B cell (primary cell): ENCODE measurements at places on chromosomes 12 and 14. TPM values are rescaled to one million over a fixed set of nuclear protein-coding genes. Genes with fewer than 3 reads are reported as not detected.

Gene MANSC4
- 0.25 TPM in 1 of 2 replicates, not detected in the other for polyA plus RNA-seq

Gene TAS2R43
- polyA plus RNA-seq, result 0.17 TPM in 1 of 2 replicates, not detected in the other

Gene BEGAIN
- 0.32 and 4.9 TPM in 2 replicates for polyA plus RNA-seq

Gene LRRC43
- not detected in 2 replicates for polyA plus RNA-seq

Gene CHGA
- polyA plus RNA-seq, result not detected in 2 replicates

Gene TMEM260
- polyA plus RNA-seq, result 14.2 and 21.4 TPM in 2 replicates

Gene KCNH3
- 0.49 and 1.2 TPM in 2 replicates for polyA plus RNA-seq

Gene OR6C3
- not detected in 2 replicates for polyA plus RNA-seq

DNA sequence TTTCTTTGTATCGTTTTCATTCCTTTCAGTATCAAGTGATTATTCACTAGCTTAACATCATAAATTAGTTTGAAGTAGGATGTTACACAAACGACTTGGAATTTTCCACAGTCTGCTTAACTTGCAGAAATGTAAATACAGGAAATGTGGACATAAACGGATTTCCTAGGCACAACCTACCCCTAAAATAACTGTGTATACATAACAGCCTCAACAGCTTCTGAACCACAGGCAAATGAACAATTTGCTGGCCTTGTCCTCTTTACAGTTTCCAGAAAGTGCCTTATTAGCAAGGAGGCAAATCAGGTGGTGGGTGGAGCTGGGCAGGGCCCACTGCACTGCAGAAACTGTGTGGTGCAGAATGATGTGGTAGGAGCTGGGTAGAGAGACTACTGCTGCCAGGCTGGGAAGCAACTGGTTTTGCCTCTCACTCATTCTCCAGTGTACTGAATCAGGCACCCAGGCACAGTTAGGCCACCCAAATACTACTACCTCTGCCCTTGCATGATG is 14.1 kb downstream of the DRAM1 start:
- DNase-seq, result peak; percentile 34

GRCh38 chr14:34951286-34951685 is 31.5 kb upstream of the SRP54 start:
- DNase-seq, result no peak

GRCh38 chr12:88300931-88301330 is 158.8 kb downstream of the TMTC3 start:
- no peak for DNase-seq

DNA sequence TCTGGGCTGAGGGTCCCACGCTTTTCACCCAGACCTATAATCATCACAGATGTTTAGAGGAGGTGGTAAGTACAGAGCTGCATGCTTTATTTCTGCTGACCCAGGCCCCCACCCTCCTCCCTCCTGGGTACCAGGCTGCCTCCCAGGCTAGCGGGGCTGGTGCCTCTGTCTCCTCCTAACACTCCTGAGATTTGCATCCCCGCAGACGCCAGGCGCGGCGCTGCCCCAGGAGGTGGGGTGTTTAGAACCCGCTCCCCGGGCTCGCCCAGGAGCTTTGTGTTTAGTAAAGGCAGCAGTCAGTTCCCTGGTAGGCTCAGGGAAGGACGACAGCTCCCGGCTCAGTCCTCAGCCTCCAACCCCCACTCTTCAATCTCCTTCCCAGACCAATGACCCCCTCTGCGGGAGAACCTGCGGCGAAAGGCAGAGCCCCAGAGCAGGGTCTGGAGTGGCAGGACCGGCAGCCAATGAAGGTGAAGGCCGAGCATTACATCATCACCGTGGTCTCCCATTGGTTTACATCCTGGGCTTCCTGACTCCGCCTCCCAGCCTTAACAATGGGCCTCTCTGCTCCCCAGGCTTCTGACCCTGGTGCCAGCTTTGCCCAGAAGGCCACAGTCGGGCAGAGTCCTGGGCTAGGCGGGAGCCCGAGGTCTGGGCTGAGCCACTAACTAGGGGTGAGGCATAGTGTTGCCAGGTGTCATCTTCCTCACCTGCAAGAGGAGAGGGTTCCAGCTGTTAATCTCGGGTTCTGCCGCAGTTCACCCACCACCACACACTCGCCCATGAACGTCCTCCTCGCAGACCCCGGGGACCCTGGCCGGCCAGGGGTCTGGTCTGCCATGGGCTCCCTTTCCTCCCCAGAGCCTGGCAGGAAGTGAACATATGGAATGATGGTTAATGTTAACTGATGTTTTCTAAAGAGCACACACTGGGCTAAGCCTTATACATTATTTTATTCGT is 57.5 kb downstream of the CALM1 start:
- DNase-seq, result no peak

GRCh38 chr14:31590206-31590605 is 29.0 kb downstream of the NUBPL start:
- DNase-seq, result no peak

DNA sequence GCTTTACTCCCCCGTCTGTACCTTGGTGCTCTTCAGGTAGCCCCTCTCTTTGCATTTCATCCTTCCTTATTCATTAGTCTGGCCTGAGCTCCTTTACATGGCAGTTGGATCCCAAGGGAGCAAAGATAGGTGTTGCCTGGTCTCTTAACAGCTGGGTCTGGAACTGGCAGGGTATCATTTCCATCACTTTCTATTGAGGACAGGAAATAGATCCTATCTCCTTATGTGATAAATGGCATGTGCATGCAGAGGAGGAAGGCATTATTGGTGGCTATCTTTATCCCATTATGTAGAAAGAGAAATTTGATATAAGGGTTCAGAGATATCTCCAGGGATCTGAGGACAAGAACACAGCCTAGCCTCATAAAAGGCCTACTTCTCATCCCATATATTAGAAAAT is 54.6 kb upstream of the OAS1 start:
- DNase-seq, result no peak

- no peak for DNase-seq
These were observed 68.7 kb downstream of the DICER1 start for GRCh38 chr14:95088665-95089064.

DNA sequence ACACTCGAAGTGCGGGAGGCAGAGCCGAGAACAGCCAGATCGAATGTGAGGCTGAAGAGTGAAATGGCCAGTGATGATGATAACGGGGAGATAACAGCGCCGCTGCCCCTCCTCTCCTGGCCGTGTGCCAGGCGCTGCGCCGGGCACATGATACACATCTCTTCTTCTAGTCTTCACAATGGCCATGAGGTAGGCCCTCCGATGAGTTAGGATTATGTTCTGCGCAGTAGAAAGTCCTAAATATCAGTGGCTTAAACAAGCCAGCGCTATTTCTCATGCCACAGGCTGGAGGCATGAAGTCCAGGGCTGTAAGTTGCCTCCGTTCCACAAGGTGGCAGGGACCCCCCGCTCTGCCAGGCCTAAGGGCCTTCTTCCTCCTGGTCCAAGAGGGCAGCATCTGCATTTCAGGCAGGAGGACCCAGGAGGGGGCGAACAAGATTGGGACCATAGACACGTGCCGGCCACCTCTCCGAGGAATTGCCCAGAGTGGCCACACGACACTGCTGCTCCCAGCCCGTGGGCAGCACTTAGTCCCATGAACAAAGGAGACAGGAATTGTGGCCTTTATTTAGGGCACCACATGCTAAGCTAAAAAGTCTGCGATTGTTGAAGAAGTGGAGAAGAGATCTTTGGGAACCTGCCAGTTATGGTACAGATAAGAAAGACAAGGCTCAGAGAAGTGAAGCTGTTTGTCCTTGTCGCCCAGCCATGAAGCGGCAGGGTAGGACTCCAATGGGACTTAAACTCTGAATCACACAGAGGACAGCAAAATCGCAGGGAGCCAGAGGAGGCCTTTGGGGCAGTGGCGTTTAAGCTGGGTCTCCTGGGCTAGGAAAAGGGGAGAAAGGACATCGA is 10.9 kb upstream of the HVCN1 start:
- no peak for DNase-seq

- no peak for DNase-seq
These were observed 774 bp upstream of the KRT75 start for GRCh38 chr12:52434760-52435530.

GRCh38 chr12:123149501-123150274 is 1.2 kb downstream of the PITPNM2 start:
- no peak for DNase-seq
